Naive thymus-derived CD4-positive, alpha-beta T cell (primary cell): ENCODE measurements at places on chromosomes 16 and 17. TPM values are rescaled to one million over a fixed set of nuclear protein-coding genes. Genes with fewer than 3 reads are reported as not detected.

DNA sequence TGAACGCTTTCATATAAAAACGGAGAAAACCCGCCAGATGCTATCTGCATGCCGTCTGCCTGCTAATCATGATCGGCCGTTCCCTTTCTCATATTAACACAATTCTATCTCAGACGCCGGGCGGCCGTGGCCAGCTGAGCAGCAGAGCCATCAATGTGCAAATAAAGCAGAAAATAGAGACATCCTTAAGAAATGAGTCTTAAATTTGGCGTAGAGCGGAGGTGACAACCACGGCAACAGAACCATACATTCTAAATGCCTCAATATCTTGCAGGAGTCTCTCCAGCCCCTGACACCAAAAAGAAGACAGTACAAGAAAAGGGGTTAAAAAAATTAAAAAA is 2.7 kb upstream of the IRX5 start:
- H3K36me3 ChIP-seq = no peaks in the 10 kb centered on the region
- DNase-seq = no peak
- peaks cover 9% of the 10 kb centered on the region for H3K4me1 ChIP-seq

GRCh38 chr17:59347975-59348391 is 16.5 kb downstream of the YPEL2 start:
- H3K27ac ChIP-seq = no peak overlapping the region
- no peak overlapping the region for H3K4me3 ChIP-seq
- H3K4me1 ChIP-seq = peaks cover 5% of the 10 kb centered on the region

The SLC12A4 gene
- total RNA-seq = 22.8 TPM

DNA sequence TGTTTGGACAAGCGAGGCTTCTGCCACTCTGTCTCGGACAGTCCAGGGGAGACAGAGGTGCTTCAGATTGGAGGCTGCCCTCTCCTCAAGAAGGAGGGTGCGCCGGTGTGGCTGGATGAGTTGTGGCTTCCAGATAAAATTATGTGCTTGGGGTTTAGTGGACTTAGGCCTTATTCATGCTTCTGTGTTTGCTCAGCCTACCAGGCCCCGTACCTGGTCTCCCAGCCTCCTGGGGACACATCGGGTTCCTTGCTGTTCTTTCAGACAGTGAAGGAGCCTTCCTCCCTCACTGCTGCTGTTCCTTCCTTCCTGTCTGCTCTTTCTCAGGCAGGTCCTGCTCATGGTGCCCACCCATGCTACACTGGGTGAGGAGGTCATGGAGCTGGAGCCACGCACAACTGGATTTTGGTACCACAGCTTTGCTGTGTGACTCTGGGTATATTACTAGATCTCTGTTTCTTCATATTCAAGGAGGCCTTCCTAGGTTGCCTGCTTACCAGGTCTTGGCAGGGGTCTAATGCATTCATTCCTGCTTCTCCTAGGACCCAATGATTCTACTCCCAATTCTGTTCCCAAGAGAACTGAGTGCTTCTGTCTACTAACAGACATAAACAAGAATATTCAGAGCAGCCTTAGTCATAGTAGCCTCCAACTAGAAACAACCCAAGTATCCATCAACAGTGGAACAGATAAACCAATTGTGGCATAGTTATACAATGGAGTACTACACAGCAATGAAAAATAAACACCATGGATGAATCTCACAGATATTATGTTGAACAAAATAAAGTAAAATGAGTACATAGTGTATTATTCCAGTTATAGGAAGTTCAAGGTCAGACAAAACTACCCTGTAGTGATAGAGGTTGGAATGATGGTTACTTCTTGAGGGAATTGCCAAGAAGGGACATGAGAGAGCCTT is 121.7 kb downstream of the CMIP start:
- no peak for DNase-seq
- H3K27ac ChIP-seq = no peak overlapping the region
- H3K27me3 ChIP-seq = no peaks in the 10 kb centered on the region
- H3K4me1 ChIP-seq = no peaks in the 10 kb centered on the region
- H3K36me3 ChIP-seq = no peaks in the 10 kb centered on the region
- no peak overlapping the region for H3K4me3 ChIP-seq

The KRTAP9-4 gene
- not detected in 2 replicates for total RNA-seq
